ENCODE measurements at places on chromosomes 13 and 19.
A peak's percentile ranks its signal among the peaks of the same experiment; 100 is the strongest.

DNA sequence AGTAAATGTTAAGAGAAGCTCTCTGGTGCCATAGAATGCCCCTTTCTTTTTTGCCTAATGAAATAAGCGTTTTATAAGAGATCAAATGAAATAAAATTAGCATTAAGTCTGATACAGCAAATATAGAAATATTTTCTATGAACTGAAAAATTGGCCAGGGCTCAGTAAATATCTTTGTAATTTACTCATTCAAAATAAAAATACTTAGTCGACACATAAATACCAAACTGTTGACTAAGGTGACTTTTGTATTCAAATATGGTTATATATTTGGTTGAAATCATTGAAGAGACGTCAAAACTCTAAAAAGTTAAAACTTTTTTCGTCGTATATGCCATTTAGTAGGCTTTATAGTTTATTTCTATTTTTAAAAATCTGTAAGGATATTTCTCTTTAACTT is 25.6 kb downstream of the IPO5 start:
- no peak for DNase-seq

DNA sequence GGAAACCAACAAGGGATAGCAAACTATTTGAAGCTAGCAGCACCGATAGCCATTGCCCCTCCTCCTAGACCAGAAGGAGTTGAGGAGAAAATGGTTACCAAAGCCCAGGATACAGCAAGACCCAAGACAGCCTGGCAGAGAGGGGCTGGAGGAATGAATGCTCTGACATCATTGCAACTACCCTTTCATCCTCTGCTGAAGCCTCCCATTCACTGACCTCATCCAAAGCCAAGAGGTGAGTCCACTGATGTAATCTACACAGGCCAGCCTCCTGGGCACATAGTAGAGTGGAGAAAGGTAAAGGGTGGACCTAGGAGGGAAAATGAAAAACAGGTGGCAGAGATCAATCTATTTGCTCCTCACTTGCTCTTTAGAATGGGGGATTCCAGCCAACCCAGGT is 42.7 kb upstream of the ZNF780A start:
- DNase-seq: no peak

DNA sequence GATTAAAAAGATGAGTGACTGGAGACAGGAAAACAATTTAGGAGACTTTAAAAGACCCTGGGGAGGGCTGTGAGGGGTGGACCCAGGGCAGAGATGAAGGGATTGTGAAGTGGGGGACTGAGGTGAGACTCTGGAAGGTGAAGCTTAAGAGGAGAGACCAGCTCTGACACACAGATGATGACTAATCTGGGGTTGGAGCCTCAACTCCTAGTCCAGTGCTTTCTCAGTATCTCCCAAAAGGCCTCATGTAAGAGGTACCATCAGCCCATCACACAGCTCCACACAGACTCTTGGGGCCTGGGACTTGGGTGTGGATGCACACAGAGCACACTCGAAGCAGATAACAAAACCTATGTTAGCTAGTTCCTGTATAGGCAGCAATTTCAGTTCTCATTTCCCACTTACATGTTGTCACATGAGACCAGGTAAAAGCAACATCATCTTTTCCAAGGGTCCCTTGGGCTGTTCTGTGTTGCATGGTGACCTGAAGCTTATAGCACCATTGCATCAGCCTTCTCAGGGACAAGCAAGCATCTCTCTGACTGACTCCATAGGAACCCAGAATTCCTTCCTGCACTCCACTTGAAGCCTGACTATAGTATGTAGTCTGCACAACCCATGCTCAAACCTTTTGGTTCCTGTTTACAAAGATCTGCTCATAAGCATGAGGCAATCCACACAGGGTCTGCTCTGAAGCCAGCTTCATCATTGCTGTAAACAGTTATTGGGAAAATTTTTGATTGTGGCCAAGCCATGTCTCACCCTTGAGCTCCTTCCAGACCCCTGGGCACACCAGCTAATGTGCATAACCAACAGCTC is 88.6 kb upstream of the MYCBP2 start:
- DNase-seq: no peak

GRCh38 chr13:93539914-93540313 is 313.3 kb downstream of the GPC6 start:
- no peak for DNase-seq

GRCh38 chr19:18452386-18452785 is 14.5 kb upstream of the ISYNA1 start:
- no peak for DNase-seq

- no peak for DNase-seq
Observed at GRCh38 chr13:83086088-83086487, 796.2 kb downstream of the SLITRK1 start.

- DNase-seq: no peak
Observed at GRCh38 chr13:32878163-32878562, 138.1 kb upstream of the KL start.

DNA sequence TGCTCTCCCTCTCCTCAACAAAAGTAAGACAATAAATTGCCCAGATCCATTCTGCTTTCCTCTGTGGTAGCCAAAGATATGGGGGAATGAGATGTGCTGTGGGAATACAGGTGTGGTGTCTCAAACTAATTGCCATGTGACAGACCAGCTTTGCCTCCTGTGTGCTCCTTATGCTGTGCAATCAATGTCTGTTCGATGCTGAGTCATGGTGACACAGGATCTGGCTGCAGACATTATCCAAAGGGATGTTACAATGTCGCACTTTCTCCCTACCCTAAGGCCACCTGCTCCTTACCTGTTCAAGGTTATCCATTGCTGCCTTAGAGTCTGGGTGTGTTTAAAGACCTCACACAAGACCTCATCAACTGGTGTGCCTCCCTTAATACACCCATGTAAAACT is 32.5 kb downstream of the FGF14 start:
- no peak for DNase-seq

- DNase-seq: no peak
Observed at GRCh38 chr13:19713186-19713965, 69.4 kb downstream of the PSPC1 start.

GRCh38 chr19:49809160-49809940 is 3.7 kb downstream of the FUZ start:
- no peak for DNase-seq

DNA sequence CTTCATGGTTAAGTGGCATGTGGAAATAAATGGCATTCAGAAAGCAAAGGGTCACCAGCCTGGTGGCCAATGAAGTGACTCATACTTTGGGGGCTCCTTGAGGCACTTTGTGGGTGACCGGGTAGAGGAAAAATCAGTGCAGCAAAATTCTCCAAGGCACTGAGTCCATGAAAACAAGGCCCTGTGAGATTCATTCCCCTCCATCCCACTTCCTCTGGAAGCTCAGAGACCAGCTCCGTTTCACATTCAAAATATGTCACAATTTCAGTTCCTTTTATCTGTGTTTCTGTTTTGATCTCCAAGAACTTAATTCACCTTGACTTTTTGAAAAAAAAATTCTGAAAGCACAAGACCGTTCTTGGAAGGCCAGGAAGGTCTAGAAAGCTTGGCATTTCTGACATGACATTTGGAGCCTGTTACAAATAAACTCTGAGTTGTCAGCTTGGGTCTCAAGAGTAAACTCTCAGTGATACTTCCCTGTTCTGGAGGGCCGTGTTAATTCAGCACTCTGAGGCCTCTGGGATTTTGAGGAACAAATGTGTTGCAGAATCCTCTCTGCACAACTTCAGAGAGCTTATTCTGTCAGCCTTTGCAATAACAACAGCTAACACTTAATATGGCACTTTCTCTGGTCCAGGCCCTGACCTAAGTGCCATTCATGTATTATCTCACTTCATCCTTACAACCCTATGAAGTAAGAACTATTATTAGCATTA is 6.8 kb downstream of the CYSLTR2 start:
- no peak for DNase-seq

GRCh38 chr19:10603084-10603872 is 16.2 kb upstream of the AP1M2 start:
- DNase-seq: no peak

DNA sequence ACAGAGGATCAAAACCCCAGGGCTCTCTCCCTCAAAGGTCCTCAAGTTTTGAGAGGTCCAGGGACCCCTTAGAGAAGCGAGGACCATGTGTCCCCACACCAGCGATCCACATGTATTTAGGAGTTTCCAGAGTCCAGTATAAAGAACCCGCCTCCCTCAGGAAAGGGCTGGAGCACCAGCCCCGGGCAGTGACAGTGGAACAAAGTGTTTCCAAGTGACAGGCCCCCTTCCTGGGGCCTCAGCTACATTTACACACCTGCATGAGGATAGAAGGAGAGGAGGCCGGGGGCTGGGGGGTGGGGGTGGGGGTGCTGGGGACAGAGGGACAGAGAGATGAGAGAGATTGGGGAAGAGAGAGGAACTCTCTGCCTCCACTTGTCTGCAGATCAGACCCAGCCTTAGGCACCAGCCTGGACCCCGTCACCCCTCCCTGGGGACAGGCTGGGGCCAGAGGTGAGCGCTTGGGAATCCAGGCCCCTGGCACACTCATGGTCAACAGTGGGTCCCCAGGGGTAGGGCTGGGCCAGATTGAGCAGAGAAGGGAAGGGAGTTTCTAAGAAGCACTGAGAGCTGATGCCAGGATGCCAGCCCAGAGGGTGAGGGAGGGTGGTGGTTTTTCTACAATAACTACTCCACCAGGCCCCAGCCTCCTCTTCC is 802 bp downstream of the BCAM start:
- DNase-seq: no peak

DNA sequence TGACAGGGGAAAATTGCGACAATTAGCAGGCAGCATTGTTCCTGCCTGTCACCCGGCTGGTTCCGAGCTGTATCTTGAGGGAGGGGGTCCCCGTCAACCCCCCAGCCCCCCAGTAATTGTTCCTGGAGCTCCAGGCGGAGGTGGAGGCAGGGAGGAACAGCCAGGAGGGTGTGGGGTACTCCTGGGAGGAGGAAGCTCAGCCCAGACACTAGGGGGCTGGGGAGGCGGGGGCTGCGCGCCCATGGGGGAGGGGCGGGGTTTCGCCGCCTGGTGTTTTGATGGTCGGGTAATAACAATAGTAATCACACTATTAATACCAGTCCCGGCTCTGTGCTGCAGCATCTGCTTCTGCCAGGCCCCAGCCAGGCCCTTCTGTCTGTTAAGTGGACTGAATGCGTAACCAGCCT is 8.6 kb downstream of the NPAS1 start:
- DNase-seq: peak; percentile 72

GRCh38 chr13:32124743-32125142 is 93.2 kb downstream of the FRY start:
- no peak for DNase-seq

- no peak for DNase-seq
Observed at GRCh38 chr19:29662604-29663404, 2.5 kb upstream of the PLEKHF1 start.

DNA sequence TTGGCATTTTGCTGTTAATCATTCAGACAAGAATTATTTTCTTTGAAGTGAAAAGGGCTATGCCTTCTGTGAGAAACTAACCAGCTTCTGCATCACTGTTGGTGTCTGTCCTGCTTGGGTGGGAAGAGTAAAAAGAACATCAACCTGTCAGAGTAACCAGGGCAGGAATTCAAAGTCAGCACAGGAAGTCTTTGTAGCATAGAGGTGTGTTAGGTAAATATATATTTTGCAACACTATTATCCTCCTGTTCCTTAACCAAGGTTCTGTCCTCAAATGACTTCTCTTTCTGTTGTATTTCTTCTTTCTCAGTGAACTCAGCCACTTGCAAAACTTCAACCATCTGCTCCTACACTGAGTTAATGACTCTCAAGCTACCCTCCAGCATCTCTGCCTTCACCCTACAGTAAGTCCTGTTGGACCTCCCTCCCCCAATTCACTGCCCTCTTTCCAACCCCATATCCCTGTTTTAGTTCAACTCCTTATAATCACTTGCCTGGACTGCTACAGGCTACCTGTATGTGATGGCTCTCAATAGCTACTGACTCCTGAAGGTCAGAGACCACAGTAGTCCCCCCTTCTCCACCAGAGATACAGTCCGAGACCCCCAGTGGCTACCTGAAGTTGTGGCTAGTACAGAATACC is 49.9 kb downstream of the SMAD9 start:
- no peak for DNase-seq

DNA sequence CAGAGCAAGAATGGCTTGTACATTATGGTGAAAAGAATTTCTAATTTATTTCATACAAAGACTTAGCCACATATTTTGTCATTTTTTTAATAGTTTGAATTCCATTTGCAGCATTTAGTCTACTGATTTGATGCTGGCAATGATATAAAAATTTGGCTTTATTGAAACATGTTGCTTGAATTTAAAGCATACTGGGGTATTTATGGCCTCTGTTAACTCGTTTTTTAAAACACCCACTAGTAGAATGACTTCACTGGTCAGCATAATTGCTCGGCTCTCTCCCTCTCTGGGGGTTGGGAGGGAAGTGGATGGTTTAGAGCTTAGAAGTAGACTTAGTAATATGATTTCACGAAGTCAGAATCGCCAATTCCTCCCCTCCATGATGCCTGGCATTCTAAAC is 354.9 kb upstream of the HTR2A start:
- no peak for DNase-seq

Measured in D721Med (cell line).